Stimulated activated CD8-positive, alpha-beta memory T cell treated with anti-CD3 and anti-CD28 coated beads, Interleukin-4, amount 100 ng/mL, for 24 hours (primary cell): ENCODE measurements at places on chromosomes 4 and X.

- no peak for DNase-seq
Observed at GRCh38 chr4:164081801-164082200, 587.3 kb downstream of the TMA16 start.

- DNase-seq: no peak
Observed at GRCh38 chrX:31429915-31430314, 358.1 kb upstream of the FTHL17 start.

GRCh38 chr4:16674082-16674481 is 224.4 kb downstream of the LDB2 start:
- no peak for DNase-seq

DNA sequence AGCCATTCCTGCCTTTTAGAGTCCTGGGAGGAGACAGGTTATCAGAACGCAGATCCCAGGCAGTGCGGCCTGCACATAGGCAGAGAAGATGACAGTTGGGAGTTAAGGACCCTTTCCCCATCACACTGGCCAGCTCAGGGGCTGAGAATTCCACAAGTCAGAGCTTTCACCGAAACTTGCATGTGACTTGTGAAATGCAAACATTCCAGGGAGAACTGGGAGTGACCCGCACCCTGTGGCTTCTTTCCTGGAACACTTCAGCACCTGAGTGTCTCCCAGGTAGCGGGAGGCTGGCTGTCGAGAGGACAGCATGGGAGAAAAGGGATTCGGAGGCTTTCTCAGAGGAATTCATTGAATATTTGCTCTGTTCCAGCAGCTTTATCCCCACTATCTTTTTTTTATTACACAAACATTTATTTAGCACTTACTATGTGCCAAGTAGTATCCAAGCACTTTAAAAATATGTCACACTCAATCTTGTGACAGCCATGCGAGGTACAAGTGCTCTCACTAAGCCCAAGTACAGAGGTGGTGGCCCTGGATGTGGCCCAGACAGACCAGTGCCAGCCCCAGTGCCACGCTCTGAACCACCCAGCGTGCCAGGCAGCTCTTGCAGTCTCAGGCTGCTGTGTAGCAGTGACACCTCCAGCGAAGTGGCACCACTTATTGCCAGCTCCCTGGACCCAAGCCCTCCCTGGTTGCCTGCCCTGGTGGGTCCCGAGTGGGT is 100.5 kb downstream of the PHKA2 start:
- no peak for DNase-seq

GRCh38 chr4:10963241-10963640 is 278.7 kb upstream of the CLNK start:
- no peak for DNase-seq

DNA sequence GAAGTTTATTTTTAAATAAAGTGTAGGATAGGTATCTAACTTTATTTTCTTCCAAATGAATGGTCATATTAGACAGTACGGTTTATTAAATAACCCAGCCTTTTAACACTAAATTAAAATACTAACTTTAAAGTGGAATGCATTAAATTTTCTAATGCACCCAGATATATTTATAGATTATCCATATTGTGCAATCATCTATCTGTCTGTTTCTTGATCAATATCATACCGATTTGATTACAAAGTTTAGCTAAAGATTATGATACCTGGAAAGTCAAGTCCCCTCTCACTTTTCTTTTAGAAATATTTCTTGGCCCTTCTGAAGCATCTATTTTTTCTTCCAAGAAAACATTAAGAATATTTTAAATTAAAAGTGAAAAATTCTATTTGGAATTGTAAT is 124.3 kb upstream of the PDE5A start:
- no peak for DNase-seq

DNA sequence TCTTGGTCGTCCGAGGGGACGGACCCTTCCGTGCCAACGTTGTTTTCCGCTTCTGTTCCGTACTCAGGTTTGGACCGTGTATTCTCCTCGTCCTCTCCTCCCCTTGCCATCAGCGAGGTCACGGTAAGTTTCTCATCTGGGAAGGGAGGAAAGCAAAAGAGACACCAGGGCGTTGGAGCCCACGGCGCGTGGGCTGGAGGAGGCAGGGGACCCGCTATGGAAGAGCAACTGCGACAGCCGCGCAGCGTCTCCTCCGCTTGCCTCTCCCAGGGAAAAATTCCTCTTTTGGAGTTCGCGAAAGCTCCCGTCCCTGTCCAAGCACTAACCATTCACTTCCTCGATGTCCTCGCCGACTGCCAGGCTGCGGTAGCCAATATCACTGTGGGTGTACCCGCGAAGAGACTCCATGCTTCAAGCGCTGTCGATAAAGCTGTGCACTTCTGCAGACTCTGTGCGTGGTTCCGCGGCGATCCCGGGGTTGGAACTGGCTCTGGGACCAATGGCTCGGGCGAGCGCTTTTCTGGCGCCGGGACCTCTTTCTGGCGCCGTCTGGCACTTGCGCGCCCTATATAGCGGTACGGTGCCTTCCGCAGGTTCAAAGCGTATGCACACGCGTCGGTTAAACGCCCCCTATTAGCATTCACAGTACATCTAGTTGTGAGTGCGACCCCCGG is at the start of gene ESX1:
ESX1 (minus strand) TSS at position 492 of the 674 bp plus-strand sequence; CDS start at position 408, 84 bp downstream.
- no peak for DNase-seq

GRCh38 chrX:53659039-53659438 is 27.5 kb downstream of the HUWE1 start:
- DNase-seq: no peak
